NCI-H1694 treated with DMSO at 0.1 percent for 48 hours (cell line): ENCODE measurements at places on chromosomes 11 and 22.

GRCh38 chr22:49727191-49727880 lies 100.3 kb downstream of the BRD1 start:
- DNase-seq: no peak

GRCh38 chr11:32671051-32671450 lies 87.4 kb downstream of the EIF3M start:
- DNase-seq: no peak

DNA sequence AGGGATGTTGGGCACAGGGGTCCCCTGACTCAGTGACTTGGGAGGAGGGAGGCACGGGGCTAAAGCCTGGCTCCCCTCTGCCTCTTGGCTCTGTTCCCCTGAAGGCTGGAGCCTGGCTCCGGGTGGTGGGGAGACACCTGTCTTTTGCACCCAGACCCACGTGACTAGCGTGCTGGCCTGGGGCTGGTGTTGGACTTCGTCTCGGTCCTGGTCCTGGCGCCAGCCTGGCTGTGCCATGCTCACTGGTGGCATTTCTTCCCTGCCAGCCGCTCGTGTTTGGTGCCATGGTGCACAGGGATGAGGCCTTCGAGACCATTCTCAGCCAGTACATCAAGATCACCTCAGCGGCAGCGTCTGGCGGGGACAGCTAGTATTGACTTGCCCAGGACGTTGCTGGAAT lies 56.7 kb downstream of the GRAMD4 start:
- no peak for DNase-seq

DNA sequence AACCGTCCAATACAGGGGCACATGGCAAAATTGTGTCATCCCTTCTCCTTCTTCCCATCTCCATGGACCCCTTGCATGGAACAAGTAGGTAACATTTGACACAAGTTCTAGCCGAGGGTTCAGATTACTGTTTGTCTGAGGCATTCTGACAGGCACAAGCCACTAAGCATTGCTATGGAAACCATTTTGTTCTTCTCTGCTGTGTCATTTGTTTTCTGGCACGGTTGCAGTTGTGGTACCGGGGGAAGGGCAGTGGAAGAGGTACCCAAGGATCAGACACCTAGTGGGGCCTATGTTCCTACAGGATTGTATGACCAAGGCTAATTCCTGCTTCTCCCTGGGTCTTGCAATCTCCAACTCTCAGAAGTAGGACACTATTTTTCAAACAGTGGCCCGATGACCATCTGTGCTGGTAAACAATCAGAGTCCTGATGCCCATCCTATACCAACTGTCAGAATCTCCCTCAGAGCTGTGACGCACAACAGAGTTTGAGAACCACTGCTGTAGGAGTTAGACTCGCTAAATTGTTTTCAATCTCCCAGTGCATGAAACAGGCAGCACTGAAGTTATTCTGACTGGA lies 69.3 kb downstream of the KCNC1 start:
- DNase-seq: no peak

- no peak for DNase-seq
Measured at GRCh38 chr22:26610996-26611395, 6.8 kb downstream of the CRYBB1 start.

DNA sequence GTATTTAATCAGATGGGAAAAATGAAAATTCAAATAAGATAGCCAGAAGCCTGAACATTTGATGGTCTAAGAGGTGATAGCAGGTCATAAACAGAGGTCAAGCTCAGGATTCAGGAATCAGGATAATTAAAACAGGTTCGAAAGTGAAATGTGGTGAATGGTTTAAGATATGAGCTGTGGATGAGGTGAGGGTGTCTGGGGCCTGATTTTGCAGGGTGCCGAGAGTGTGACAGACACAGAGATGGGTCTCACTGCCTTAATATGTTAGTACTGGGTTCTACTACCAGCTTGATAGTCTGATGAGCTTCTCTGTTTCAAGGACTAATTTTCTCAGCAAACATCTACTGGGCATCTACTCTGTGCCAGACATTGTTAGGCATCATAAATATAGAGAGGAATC lies 19.9 kb upstream of the EMSY start:
- no peak for DNase-seq

- DNase-seq: peak; percentile 88
Measured at GRCh38 chr22:29716814-29717545, 2.8 kb upstream of the CABP7 start.

DNA sequence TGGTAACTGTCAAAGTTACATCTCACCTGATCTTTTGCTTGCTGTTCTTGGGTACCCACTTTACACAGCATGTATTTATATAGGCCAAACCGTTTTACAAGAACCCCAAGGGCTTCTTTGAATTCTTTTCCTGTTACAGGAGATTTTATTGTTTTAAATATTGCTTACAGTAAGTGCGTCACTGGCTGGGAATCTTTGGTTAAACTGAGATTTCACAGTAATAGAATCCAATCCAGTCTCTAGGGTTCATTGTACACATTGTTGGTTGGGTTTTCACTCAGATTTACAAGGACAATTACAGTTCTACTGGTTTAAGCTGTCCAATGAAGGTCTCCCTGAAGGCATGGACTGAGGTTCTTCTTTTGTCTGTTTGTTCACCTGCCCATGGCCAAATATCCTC lies 171.7 kb downstream of the INSC start:
- no peak for DNase-seq

DNA sequence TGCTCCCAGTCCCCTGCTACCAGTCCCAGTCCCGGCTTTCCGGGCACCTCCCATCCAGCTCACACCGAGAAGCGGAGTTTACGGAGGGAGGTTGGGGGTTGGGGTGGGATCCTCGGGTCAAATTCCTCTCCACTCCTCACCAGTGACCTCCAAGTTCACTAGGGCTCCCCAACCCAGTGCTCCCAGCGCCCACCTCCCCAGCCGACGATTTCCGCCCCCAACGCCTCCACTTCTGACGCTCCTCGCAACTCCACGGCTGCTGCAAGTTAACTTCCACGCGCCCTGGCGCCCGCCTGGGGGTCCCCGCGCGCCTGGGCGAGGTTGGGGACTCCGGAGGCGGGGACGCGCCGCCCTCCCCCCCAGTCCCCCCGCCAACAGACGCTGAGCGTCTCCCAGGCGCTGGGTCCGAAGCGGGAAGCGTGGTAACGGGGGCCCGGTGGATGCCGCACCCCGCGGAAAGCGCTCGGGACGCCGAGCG lies 526 bp downstream of the TPST2 start:
- no peak for DNase-seq

DNA sequence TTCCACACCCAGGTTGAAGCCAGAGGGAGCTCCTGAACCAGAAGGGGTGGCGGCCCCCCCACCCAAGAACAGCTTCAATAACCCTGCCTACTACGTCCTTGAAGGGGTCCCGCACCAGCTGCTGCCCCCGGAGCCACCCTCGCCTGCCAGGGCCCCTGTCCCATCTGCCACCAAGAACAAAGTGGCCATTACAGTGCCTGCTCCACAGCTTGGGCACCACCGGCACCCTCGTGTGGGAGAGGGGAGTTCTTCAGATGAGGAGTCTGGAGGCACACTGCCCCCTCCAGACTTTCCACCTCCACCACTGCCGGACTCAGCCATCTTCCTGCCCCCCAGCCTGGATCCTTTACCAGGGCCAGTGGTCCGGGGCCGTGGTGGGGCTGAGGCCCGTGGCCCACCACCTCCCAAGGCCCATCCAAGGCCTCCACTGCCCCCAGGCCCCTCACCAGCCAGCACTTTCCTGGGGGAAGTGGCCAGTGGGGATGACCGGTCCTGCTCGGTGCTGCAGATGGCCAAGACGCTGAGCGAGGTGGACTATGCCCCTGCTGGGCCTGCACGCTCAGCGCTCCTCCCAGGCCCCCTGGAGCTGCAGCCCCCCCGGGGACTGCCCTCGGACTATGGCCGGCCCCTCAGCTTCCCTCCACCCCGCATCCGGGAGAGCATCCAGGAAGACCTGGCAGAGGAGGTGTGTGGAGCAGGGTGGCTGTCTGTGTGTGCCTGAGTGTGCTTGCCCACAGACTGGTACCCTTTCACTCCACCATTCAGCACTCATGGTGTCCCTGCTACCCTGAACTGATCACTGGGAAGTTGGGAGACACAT lies 6.7 kb downstream of the PHOX2A start:
- DNase-seq: no peak

DNA sequence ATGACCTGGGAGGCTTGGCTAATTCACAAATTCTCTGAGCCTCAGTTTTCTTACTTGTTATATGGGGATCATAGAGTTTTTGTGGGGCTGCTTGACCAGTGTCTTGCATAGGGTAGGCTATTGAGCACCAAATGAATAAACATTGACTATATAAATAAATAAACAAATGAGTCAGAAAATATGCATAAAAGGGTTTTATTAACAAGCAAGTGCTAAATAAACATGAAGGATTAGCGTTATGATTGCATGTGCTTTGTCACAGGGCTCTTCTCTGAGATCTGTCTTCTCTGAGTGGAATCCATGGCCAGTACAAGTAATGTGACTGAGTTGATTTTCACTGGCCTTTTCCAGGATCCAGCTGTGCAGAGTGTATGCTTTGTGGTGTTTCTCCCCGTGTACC lies at the start of gene OR4B1:
TSS of gene OR4B1 (plus strand) at position 301 of the 400 bp plus-strand sequence. CDS start at position 301, 0 bp downstream.
- no peak for DNase-seq

DNA sequence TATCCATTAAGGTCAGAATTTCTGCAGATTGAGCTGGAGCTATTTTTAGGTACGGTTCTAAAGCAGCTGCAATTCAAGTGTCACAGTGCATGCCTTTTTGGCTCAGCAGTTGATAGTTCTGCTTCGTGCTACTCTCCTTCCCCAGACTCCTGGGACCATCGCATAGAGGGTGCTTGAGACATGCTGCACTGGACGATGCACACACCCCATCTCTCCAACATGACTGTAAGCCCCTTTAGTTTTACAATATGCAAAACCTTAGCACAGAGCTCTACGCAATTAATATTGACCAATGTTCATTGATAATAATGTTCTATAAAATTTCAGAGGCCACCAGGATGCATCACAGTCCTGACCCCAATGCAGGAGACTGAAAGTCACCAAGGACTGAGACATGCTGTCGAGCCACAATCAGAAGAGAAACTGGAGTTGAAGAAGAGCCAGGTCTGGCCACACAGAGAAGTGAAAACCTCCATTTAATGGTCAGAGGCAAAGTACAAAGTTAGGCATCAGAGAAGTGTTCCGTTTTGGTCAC lies 120.9 kb upstream of the ZC3H12C start:
- no peak for DNase-seq

DNA sequence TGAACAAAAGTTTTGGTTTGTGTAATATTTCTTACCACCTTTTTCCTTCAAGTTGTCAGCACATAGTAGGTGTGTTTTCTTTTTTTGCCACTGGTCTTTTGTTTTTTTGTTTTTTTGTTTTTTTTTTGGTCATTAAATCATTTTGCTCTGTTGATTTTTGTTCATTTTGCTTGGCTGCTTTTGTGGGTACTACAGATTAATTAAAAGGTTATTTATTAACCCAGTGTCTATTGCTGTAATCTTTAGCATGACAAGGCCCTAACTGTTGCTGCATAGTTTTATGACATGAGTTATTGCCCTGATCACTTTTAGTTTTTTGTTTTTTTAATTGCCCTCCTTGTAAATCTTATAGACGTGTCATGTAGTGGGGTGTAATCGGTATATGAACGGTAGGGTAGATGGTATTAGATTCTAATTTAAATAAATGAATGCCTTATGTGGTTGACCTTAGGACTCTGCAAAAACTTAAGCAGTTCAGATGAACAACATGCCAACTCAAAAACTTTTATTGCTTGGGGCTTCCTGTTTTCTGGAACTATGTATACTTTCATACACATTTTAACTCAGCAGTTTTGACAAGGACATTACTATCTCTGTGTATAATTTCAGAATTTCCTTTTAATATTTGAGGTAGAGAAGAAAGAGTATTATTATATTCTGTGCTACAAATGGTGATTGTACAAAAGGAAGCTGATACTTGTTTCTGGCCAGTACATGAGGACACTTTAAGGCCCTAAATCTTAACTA lies 7.9 kb downstream of the EWSR1 start:
- no peak for DNase-seq

DNA sequence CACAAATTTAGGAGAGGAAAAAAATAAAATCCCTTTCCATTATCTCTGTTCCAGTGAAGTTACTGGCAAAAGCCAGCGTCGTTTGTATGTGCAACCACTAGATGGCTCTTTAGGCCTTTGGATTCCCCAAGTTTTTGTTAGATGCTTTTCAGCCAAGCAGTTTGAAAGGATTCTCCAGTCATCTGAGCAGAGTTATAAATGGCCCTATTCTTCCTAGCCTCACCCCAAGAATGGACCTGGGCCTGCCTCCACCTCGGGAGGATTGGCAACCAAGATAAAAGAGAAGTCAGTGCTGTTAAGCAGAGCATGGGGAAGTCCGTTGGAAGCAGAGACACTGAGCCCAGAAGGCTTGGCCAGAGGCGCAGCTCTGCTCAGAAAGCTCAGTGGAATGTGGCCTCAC lies 15.4 kb downstream of the FAM181B start:
- peak; percentile 70 for DNase-seq

GRCh38 chr11:13135385-13136271 lies 126.5 kb downstream of the RASSF10 start:
- no peak for DNase-seq

GRCh38 chr22:26887456-26887855 lies 230.1 kb downstream of the MIAT start:
- DNase-seq: no peak

GRCh38 chr22:46309526-46310085 lies 12.9 kb downstream of the GTSE1 start:
- DNase-seq: no peak

- peak; percentile 64 for DNase-seq
Measured at GRCh38 chr22:41286639-41287091, 678 bp upstream of the RANGAP1 start.

GRCh38 chr22:24768537-24769374 lies 5.8 kb downstream of the PIWIL3 start:
- DNase-seq: peak; percentile 66

GRCh38 chr11:119506436-119506835 lies 83.5 kb upstream of the THY1 start:
- no peak for DNase-seq

DNA sequence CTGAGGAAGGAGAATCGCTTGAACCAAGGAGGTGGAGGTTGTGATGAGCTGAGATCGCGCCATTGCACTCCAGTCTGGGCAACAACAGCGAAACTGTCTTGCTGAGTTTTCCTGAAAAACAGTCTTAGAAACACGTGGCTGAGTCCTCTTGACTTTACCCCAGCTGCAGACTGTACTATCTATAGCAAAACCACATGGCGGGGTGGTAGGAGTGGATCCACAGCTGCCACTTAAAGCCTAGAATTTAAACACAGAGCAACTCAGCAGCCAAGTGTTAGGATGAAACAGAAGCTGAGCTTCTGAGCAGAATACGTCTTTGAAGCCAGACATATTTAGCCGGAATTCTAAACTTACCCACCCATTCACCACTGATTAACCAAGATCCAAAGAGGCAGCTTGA lies 14.1 kb downstream of the PATZ1 start:
- no peak for DNase-seq

GRCh38 chr11:128288368-128288767 lies 299.0 kb downstream of the ETS1 start:
- no peak for DNase-seq

DNA sequence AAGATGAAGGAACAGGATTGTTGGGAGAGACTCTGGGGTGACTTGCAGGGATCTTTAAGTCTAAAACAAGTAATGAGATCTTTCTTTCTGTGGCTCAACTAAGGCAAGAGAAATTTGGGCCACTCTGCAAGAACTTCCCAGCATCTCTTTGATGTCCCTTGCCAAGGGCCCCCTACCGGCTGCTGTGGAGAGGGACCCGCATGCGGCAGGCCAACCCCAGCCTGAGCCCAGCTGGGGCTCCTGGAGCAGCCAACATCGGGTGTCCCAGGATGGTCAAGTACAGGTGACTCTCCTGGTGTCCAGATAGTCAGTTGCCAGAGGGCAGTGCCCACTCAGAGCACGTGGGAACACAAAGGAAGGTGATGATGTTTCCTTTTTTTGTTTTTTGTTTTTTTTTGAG lies 363.2 kb downstream of the TBC1D22A start:
- DNase-seq: no peak

- DNase-seq: no peak
Measured at GRCh38 chr11:68146704-68147474, 25.7 kb upstream of the CHKA start.
